ENCODE measurements at places on chromosomes 3 and 15. TPM values are rescaled to one million over a fixed set of nuclear protein-coding genes. Genes with fewer than 3 reads are reported as not detected.
A peak's percentile ranks its signal among the peaks of the same experiment; 100 is the strongest.

DNA sequence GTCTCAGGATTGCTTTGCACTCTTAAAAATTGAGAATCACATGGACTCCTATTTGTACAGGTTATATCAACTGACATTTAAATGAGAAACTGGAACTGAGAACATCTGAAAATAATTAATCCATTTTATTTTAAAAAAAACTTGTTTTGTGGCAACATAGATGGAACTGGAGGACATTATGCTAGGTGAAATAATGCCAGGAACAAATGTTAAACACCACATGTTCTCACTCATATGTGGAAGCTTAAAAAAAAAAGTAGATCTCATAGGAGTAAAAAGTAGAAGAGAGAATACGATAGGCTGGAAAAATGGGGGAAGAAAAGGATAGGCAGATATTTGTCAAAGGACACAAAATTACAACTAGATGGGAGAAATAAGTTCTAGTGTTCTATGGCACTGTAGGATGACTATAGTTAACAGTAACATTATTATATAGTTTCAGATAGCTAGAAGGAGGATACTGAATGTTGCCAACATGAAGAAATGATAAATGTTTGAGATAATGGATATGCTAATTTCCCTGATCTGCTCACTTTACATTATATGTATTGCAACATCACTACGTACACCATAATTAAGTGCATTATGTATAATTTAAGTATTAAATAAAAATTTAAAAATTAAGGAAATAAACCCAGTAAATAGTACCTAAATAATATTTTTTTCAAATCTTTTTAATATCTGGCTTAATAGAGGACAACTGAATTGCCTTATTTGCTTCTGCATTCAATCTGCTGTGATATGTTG is 100.5 kb upstream of the TSPAN3 start:
- DNase-seq = no peak

DNA sequence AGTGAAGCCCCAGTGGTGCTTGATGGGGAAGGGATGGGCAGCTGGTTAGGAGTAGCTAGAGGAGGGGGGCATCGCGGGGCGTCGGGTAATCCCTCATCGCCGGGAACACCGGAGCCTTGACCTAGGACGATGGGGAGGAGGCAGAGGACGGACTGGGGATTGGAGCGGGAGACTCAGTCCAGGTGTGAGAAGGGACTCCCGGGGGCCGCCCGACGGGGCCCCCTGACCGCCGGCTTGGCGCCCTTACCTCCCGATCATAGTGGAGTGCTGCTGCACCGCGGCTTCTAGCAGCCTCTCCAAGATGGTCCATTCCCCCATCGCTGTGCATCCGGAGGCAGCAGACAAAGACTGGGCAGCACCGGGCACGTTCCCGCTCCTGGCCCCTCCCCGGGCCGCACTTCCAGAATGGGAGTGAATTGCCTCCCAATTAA is 612 bp downstream of the GJD2 start:
- no peak for DNase-seq

DNA sequence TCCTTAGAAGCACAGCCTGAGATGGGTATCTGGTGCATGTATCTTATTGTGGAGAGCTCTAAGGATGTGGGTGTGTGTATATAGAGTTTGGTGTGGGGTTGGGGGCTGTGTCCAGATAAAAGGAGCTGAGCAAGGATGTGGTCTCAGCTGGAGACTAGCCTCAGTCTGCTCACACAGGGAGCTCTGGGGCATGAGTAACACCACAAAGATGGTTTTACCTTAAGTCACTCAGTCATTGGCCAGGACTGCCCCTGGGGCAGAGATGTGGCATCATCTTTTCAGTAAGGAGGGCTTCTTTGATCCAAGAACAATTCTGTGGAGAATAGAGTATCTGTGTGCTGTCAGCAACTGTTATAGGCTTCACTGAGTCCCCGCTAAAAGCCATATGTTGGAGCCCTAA is 163.4 kb upstream of the NUDT16 start:
- peak; percentile 93 for DNase-seq

DNA sequence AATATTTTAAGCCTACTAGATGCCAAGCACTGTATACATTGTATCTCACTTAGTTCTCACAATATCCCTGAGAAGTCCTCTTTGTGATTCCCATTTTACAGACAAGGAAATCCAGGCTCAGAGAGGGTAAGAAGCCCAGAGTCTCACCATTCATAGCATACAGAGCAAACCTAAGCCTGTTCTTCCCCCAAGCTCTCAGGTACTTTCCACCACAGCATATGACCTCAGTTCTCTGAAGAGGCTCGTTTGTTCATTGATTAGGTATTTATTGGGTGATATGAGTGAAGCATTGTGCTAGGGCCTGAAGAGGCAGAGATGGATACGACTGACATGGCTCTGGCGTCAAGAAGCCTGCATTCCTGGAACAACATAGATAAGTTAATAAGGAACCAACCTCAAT is 310.9 kb upstream of the UMPS start:
- DNase-seq = no peak

GRCh38 chr15:62067448-62068044 is 769 bp downstream of the C2CD4A start:
- DNase-seq = no peak

DNA sequence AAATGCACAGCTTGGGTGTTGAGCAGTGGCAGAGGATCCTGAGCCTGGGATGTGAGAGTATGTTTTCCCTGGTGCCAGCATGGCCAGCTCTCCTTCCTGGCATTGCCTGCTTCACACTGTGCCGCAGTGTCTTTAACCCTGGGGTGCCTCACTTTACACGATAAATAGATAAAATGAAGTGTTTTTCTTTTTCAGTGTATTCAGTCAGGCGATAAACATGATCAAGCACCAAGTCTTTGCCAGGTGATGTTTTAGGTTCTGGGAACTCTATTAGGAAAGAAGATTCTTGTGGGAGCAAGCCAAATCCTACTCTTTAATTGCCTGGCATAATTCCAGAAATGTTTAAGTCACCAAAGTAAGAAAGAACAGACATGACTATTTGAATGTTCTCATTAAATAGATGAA is 14.0 kb downstream of the ABHD6 start:
- DNase-seq = no peak

GRCh38 chr15:85929786-85930185 is 135.1 kb upstream of the KLHL25 start:
- peak; percentile 14 for DNase-seq

Gene IL5RA
- not detected for total RNA-seq

Gene FBXO40
- total RNA-seq = not detected

Data from astrocyte (in vitro differentiated cells and primary cell).